Psoas muscle (tissue), 8 donors: ENCODE measurements at places on chromosomes 5 and 9. TPM values are rescaled to one million over a fixed set of nuclear protein-coding genes. Genes with fewer than 3 reads are reported as not detected.

RGS7BP gene
- 0.37 TPM for total RNA-seq

SLIT3 gene
- total RNA-seq: 2.6 TPM

TIFAB gene
- not detected for total RNA-seq

NOXA1 gene
- 1.6 TPM for total RNA-seq

PRDM9 gene
- total RNA-seq: not detected

CSF1R gene
- total RNA-seq: 4.2 TPM

SPTAN1 gene
- total RNA-seq: 91.4 TPM

ZNF608 gene
- total RNA-seq: 9.0 TPM

NUTM2F gene
- not detected for total RNA-seq

CFAP77 gene
- total RNA-seq: not detected

SHOC1 gene
- not detected for total RNA-seq

FBN2 gene
- total RNA-seq: 0.46 TPM

- no peak overlapping the region for H3K4me3 ChIP-seq
- H3K4me1 ChIP-seq: no peaks in the 10 kb centered on the region
- H3K27me3 ChIP-seq: no peaks in the 10 kb centered on the region
- H3K36me3 ChIP-seq: no peaks in the 10 kb centered on the region
- no peak for DNase-seq
Observed at GRCh38 chr9:123787416-123787815, 142.5 kb downstream of the DENND1A start.

DNA sequence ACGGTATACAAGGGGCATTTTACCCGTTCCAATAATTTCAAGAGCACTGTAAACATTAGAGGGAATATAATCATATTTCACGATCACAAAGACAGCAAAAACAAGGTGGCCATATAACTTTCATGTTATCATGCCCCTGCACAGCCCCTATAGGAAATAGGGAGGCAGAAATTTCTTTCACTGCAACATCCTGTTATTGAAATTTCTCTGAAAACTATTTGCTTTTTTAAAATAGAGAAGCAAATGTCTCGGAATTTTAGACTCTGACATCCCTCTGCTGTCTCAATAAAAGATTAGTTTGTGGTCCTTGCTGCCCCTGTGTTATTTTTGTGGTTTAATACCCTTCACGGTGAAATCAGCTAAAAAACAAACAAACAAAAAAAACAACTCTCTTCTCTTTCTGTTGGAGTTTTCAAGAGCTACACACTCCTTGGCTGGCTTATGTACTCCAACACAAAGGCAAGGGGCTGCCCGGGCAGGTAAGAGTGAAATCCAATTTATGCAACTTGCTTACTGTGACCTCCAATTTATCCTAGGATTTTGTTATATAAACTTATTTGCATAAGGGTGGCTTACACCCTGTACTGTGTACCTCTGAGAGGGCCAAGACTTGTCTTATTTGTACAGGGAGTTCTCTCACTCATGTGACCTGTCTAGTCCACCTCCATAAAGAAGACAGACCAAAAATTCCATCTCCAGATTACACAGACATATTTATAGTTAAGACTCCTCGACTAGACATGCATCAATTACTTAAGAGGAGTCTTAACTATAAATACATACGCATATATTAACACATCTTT lies 223.6 kb downstream of the MLLT3 start:
- DNase-seq: no peak
- no peaks in the 10 kb centered on the region for H3K36me3 ChIP-seq
- H3K4me3 ChIP-seq: no peak overlapping the region
- no peak overlapping the region for H3K27ac ChIP-seq
- no peaks in the 10 kb centered on the region for H3K4me1 ChIP-seq
- no peaks in the 10 kb centered on the region for H3K27me3 ChIP-seq

- H3K27me3 ChIP-seq: no peaks in the 10 kb centered on the region
- H3K36me3 ChIP-seq: peaks cover 7% of the 10 kb centered on the region
- DNase-seq: no peak
Observed at GRCh38 chr5:40733434-40733833, 22.3 kb downstream of the TTC33 start.

- H3K4me3 ChIP-seq: peak overlapping the region; percentile 43
- H3K27ac ChIP-seq: no peak overlapping the region
- peaks cover 45% of the 10 kb centered on the region for H3K27me3 ChIP-seq
- DNase-seq: no peak
- H3K36me3 ChIP-seq: peaks cover 4% of the 10 kb centered on the region
Observed at GRCh38 chr9:127754099-127755060, 19.3 kb upstream of the TOR2A start.

- H3K4me1 ChIP-seq: peaks cover 4% of the 10 kb centered on the region
- no peak for DNase-seq
- no peaks in the 10 kb centered on the region for H3K27me3 ChIP-seq
Observed at GRCh38 chr5:6419340-6419852, 29.3 kb upstream of the UBE2QL1 start.

DNA sequence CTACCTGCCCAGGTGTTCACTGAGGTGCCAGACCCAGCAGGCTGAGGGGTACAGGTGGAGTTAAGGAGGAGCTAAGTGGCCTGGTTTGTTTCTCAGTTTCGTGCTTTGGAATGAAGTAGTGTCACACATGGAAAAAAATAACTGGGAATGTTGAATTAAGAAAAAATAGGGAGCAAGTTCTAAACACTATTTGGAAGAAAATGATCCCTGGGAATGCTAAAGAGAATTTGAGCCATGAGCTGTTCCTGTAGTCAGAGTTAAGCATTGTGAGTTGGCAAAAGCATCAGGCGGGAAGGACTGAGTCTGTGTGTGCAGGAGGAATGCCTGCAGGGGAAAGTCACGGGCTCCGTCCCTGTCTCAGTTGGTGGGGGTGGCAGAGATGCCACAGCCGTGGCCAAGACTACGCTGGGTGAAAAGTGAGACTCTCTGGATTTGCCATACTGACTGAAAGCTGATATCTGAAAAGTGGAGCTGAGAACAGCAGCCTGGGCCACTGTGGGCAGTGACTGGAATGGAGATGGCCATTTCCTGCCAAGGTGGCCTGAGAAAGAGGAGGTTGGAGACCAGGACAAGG lies 37.0 kb downstream of the SYK start:
- no peak for DNase-seq
- H3K36me3 ChIP-seq: no peaks in the 10 kb centered on the region
- H3K27ac ChIP-seq: peak overlapping the region; percentile 16
- peaks cover 11% of the 10 kb centered on the region for H3K4me1 ChIP-seq

- no peaks in the 10 kb centered on the region for H3K4me1 ChIP-seq
- no peak overlapping the region for H3K4me3 ChIP-seq
- no peak for DNase-seq
- H3K27ac ChIP-seq: no peak overlapping the region
- no peaks in the 10 kb centered on the region for H3K36me3 ChIP-seq
- H3K27me3 ChIP-seq: no peaks in the 10 kb centered on the region
Observed at GRCh38 chr5:103973669-103974068, 411.1 kb upstream of the NUDT12 start.

DNA sequence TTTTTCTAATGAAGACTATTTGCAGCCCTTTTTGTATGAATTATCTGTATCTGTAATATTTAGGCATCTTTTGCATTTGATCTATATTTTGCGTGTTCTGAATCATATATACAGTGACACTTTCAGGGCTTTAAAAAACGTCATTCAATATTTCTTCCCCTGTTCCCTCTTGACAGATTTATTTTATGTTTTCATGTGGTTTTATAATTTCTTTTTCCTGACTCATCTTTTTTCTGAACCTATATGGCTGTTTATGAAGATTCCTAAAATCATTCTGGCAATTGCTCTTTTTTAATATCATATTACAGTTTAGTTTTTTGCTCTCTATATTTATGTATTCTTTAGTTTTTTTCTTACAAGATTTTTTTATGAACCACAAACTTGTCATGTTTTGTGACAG lies 67.6 kb downstream of the SMARCA2 start:
- no peak overlapping the region for H3K27ac ChIP-seq
- no peaks in the 10 kb centered on the region for H3K4me1 ChIP-seq
- DNase-seq: no peak
- H3K27me3 ChIP-seq: no peaks in the 10 kb centered on the region
- peaks cover 97% of the 10 kb centered on the region for H3K36me3 ChIP-seq
- H3K4me3 ChIP-seq: no peak overlapping the region

GRCh38 chr5:100900796-100901781 lies 2.0 kb downstream of the ST8SIA4 start:
- peak overlapping the region; percentile 66 for H3K4me3 ChIP-seq
- H3K27ac ChIP-seq: peak overlapping the region; percentile 68
- peak; percentile 59 for DNase-seq
- no peaks in the 10 kb centered on the region for H3K36me3 ChIP-seq
- no peaks in the 10 kb centered on the region for H3K27me3 ChIP-seq

GRCh38 chr5:93427316-93427715 lies 153.7 kb downstream of the NR2F1-AS1 start:
- H3K27ac ChIP-seq: no peak overlapping the region
- H3K4me3 ChIP-seq: no peak overlapping the region
- no peaks in the 10 kb centered on the region for H3K4me1 ChIP-seq

DNA sequence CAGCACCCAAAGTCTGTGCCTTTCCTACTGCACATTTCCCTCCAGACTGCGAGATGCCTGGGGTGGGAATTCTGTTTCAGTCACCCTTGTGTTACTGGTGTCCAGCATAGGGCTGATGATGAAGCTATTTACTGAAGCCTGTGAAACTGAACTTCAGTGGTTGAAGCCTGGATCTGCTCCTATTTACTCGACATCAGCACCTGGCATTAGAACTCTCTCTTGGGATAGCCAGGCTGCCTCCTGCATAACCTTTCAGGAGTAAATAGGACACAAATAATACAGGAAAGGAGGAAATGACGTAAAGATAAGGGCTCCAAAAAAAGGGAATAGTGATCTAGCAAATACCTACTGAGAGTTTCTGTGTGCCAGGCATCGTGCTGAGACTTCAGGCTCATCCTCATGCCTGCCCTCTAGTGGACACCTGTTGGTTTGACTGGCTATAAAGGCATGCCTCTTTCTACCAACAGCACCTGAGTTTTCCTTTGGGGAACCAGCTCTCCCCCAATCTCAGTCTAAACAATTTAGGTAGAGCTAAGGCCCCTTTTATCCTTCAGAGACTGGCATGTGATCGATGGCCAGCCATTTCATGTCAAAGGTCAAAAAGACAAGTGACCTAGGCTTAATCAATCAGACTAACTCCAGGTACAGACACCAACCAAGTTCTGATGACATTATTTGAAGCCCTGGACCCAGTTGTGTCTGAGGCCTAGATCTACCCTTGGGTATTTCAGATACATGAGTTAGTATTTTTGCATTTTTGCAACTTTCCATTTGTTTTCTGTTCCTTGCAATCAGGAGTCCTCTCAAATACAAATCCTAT lies 192.1 kb upstream of the TRIM32 start:
- no peak overlapping the region for H3K27ac ChIP-seq
- H3K27me3 ChIP-seq: no peaks in the 10 kb centered on the region
- no peaks in the 10 kb centered on the region for H3K4me1 ChIP-seq
- H3K4me3 ChIP-seq: no peak overlapping the region
- H3K36me3 ChIP-seq: no peaks in the 10 kb centered on the region

DNA sequence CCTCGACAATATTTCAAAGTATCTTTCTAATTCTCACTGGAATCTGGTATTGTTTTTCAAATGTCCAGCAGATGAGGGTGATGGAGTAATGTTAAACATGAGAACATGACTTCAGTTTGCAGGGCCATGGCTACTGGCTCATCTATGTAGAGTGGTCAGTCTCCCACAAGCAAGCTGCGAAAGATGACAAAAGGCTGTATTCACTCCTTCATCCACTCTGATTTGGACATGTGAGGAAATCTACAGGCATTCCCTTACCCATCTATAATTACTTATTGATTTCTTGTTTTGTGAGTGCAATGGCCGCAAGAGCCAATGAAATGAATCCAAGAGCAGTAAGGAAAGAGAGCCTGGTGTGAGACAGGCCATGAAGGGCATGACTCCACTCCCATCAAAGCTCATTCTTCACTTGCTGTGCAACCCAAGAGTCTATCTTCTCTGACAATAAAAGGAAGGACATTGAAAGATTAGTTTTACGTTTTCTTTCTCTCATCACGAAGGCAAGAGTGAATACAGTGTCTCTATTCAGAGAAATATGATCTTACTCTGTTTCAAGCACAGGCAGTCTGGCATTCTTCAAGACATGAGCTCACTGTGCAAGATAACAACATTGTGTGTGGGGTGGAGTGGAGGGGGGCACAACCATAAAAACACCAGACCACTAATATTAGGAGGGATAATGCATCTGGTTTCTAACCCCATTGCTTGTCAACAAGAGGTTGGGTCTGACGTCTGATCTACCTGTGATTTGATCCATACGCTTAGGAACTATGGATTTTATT lies 249.6 kb upstream of the DAP start:
- no peak overlapping the region for H3K4me3 ChIP-seq
- H3K27me3 ChIP-seq: no peaks in the 10 kb centered on the region
- H3K36me3 ChIP-seq: no peaks in the 10 kb centered on the region
- no peak overlapping the region for H3K27ac ChIP-seq
- DNase-seq: no peak

DNA sequence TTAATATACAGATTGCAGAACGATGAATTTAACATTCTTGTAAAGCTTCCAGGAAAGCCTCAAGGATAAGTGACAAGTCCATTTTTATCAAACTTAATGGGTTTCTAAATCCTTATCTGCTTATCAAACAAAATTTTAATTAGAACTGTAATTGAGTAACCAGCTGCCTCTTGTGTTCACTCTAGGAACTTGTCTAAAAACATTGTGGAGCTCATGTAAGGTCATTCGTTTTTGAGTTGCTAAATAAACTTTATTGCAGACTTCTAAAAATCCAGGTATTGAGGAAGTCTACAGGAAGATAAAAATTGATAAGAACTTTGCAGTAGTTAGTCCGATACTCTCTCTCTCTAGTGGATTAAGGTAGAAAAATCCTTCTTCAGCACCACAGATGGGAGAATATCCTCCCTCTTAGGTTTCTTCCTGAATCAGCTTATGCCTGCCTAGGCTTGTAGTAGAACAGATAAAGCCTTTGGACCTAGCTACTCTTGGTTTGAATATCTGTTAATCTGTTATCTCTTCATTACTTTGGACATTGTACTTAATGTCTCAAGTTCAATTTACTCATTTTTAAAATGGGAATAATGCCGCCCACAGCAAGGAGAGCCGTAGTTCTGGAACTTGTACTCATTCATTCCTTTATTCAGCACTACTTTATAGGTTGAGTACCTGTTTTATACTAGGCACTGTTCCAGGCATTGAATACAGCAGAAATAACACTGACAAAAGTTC lies 60.0 kb upstream of the DHFR start:
- DNase-seq: no peak
- no peaks in the 10 kb centered on the region for H3K27me3 ChIP-seq
- H3K27ac ChIP-seq: no peak overlapping the region
- H3K36me3 ChIP-seq: no peaks in the 10 kb centered on the region
- no peak overlapping the region for H3K4me3 ChIP-seq

DNA sequence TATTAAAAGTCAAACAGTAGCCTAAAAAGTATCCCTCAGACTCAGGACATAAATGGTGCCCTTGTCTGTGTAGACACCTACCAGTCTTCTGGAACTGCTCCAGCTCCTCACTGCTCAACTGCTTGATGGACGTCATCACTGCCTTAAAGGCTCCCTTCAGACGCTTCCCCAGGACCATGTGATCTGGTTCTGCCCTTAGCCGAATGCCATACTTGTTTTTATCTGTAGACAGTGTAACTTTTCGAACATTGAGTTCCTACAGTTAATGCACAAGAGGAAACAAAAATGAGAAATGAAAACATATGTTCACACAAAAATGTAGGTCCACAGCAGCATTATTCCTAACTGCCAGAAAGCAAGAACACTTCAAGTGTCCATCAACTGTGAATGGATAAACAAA lies 46.2 kb downstream of the IARS1 start:
- H3K36me3 ChIP-seq: peaks cover 100% of the 10 kb centered on the region
- no peak overlapping the region for H3K27ac ChIP-seq
- no peak overlapping the region for H3K4me3 ChIP-seq
- no peak for DNase-seq

- no peak for DNase-seq
- no peak overlapping the region for H3K4me3 ChIP-seq
Observed at GRCh38 chr5:167217097-167217743, 1074.2 kb upstream of the WWC1 start.
